Osteoblast (primary cell): ENCODE measurements at places on chromosomes 6 and 20. TPM values are rescaled to one million over a fixed set of nuclear protein-coding genes. Genes with fewer than 3 reads are reported as not detected.

ADAM33 gene
- 3.5 and 11.2 TPM in 2 replicates for total RNA-seq

GABRR2 gene
- not detected in 2 replicates for total RNA-seq

ZC2HC1B gene
- not detected in 2 replicates for total RNA-seq

DLL1 gene
- 0.29 and 0.36 TPM in 2 replicates for total RNA-seq

BNIP5 gene
- total RNA-seq, result not detected in 2 replicates

MEP1A gene
- not detected in 2 replicates for total RNA-seq

SYNGAP1 gene
- 6.9 and 8.8 TPM in 2 replicates for total RNA-seq

NEURL2 gene
- 4.7 and 7.1 TPM in 2 replicates for total RNA-seq

RAD21L1 gene
- total RNA-seq, result not detected in 2 replicates

TNFRSF6B gene
- total RNA-seq, result 2.1 and 2.9 TPM in 2 replicates

KCNK5 gene
- not detected in 2 replicates for total RNA-seq

DLK2 gene
- 0.29 TPM in 1 of 2 replicates, not detected in the other for total RNA-seq

NOL4L gene
- 5.9 and 6.2 TPM in 2 replicates for total RNA-seq

DNAH8 gene
- total RNA-seq, result under 0.01 and 0.36 TPM in 2 replicates

EBF4 gene
- total RNA-seq, result under 0.01 and 0.29 TPM in 2 replicates

SRMS gene
- total RNA-seq, result not detected in 2 replicates

CCM2L gene
- total RNA-seq, result not detected in 2 replicates

DHX16 gene
- 25.6 and 26.1 TPM in 2 replicates for total RNA-seq

AGPAT4 gene
- total RNA-seq, result 13.8 and 16.8 TPM in 2 replicates

TRIM10 gene
- not detected in 2 replicates for total RNA-seq

TP53TG5 gene
- total RNA-seq, result not detected in 2 replicates

NR2E1 gene
- not detected in 2 replicates for total RNA-seq

LST1 gene
- total RNA-seq, result 0.29 TPM in 1 of 2 replicates, not detected in the other

SSTR4 gene
- not detected in 2 replicates for total RNA-seq

KCNK16 gene
- total RNA-seq, result not detected in 2 replicates

RPS10 gene
- 1,993 and 2,228 TPM in 2 replicates for total RNA-seq

TGM2 gene
- 78.2 and 137 TPM in 2 replicates for total RNA-seq

PRL gene
- under 0.01 TPM in 1 of 2 replicates, not detected in the other for total RNA-seq

RTEL1 gene
- 10.9 and 11.8 TPM in 2 replicates for total RNA-seq

OSER1 gene
- total RNA-seq, result 46.7 and 47.4 TPM in 2 replicates
